ENCODE measurements at places on chromosomes 12 and 14.

GRCh38 chr12:86367137-86367536 lies 110.9 kb upstream of the MGAT4C start:
- no peak for DNase-seq

- DNase-seq: no peak
Measured at GRCh38 chr14:24607635-24608514, 1.6 kb downstream of the GZMH start.

DNA sequence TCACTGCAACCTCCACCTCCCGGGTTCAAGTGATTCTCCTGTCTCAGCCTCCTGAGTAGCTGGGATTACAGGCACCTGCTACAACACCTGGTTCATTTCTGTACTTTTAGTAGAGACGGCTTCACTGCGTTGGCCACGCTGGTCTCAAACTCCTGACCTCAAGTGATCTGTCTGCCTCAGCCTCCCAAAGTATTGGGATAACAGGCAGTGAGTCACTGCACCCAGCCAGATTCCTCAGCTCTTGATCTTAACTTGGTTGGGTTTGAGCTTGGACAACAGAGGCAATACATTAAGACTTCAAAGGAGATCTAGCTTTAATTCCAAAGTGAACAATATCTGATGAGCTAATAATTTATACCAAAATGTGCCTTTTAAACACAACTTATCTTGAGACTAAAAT lies 5.6 kb downstream of the DAZAP2 start:
- no peak for DNase-seq

- DNase-seq: no peak
Measured at GRCh38 chr12:639988-640387, 23.3 kb downstream of the NINJ2 start.

DNA sequence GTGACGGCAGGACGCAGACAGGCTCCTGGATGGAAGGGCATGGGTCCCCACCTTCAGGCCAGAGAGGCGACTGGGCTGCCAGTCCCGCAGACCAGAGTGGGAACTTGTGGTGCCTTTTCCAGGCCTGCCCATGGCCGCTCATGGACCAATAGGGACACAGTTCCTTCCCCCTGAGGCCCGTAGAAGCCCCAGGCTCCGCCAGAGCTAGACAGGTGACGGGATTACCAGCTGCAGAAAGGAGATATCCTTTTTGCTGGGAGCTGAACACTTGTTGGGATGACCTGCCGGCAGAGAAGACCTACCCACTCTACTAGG lies 73.6 kb upstream of the RASSF8 start:
- no peak for DNase-seq

DNA sequence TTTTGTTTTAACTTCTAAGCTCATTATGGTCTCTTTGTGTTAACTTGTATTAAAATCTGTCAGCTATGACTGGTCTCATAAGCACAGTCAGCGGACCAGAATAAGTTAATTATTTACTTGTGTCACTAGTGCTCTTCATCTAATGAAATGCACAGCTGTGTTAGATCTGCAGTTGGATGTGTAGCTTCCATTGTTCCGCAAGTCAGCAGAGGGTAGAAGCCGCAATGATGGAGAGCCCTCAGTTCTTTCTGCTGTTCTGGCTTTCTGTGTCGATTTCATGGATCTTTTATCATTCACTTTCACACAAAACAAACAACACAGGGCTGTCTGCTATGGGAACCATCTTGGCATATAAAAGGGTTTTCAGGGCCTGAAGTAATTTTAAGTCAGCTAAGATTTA lies 89.3 kb upstream of the RFX4 start:
- no peak for DNase-seq

GRCh38 chr12:9634177-9634803 lies 26.6 kb upstream of the KLRB1 start:
- DNase-seq: peak; percentile 51

Data from right cardiac atrium (tissue), 5 donors.